Activated T-helper 1 cell treated with Interleukin-2 at 50 U/mL for 16 hours (primary cell): ENCODE measurements at places on chromosomes 7 and 10.

- DNase-seq, result no peak
Measured at GRCh38 chr7:120991161-120991560, 2.6 kb downstream of the CPED1 start.

DNA sequence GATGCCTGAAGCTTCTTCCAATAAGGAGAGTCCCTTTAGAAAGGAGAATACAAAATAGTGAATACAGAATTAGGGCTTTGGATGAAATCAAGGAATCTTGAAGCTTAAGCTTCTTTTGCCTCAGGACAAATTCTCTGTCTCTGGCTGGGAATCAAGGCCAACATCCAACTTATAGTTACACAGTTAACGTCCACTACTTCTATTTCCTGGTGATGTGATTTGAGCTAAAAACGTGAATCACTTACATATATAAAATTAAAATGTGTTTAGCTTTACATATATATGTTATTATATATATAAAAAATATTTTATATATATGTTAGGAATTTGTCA lies 11.4 kb upstream of the INPP5F start:
- DNase-seq, result no peak

DNA sequence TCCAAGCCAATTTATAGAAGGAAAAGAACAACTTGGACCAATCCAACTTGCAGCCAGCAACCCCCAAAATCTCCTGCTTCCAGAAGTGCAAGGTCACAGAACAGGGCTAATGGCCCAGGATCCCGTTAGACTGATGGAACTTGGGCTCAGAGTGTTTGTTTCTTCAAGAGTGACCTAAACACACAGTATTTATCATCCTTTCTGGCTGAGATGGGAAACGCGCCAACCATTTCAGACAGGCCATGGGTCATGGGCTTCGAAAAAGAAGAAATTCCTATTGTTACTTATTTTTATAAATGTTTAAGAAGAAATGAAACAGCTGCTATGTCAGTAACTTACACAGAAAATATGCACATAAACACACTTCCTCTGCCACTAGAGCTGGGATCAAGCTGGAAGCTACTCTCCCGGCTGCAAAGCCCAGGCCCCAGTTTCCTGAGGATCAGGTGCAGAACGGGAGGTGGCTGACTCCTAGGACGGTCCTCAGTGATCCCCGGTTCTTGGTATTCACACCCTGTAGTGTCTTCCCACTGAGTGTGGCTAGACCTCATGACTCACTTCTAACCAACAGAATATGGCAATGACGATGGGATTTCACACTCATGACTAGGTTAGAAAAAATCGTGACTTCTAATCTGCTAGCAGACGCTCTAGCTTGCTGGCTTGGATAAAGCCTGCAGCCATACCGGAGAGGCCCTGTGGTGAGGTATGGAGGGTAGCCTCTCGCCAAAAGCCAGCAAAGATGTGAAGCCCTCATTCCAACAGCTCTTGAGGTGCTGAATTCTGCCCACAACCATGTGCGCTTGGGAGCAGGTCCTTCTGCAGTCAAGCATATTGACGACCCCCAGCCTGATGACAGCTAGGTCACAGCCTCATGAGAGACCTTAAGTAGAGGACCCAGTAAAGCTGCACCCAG lies 60.2 kb downstream of the CHST15 start:
- DNase-seq, result no peak

- no peak for DNase-seq
Measured at GRCh38 chr7:25636871-25637283, 408.6 kb upstream of the NPVF start.

DNA sequence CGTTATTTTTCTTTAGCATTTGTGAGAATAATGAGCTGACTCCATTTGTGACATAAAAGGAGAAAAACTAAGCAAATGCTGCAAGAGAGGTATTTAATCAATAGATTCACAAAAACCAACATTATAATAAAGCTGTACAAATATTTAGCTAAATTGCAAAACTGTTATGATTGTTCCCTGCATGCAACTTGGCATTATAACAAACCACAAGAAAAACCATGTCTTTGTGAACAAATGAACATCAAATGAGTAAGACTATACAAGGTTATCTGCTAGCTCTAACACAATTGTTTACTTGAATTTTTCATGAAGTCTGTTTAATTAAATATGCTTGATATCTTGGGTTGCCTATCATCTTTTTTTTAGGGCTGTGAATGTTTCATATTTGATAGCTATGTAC lies 50.8 kb upstream of the PPP1R9A start:
- no peak for DNase-seq

DNA sequence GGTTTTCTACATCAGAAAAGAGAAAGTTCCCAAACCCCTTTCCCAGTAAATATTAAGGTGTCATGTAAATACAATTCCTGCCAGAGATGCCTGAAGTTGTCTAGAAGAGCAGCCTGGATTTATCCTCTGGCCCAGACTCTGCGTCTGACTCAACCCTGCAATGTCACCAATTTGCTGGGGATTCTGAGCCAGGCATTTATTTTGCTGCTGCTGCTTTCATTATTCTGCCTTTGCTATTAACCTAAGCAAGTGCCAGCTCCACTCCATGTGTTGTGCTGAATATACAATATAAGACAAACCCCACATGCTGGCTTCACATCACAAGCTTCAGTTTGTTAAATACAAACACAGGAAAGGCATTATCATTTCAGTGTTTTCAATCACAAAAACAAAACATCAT lies 59.1 kb downstream of the ELAPOR2 start:
- DNase-seq, result no peak

DNA sequence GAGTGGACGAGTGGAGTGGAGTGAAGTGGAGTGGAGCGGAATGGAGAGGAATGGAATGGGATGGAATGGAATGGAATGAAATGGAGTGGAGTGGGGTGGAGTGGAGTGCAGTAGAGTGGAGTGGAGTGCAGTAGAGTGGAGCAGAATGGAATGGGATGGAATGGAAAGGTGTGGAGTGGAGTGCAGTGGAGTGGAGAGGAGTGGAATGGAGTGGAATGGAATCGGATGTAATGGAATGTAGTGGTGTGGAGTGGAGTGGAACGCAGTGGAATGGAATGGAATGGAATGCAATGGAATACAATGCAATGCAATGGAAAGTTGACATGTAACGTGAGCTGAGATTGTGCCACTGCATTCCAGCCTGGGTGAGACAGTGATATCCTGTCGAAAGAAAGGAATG lies 46.4 kb downstream of the ZNF716 start:
- no peak for DNase-seq

- DNase-seq, result no peak
Measured at GRCh38 chr10:1368842-1369171, 312.6 kb downstream of the WDR37 start.

DNA sequence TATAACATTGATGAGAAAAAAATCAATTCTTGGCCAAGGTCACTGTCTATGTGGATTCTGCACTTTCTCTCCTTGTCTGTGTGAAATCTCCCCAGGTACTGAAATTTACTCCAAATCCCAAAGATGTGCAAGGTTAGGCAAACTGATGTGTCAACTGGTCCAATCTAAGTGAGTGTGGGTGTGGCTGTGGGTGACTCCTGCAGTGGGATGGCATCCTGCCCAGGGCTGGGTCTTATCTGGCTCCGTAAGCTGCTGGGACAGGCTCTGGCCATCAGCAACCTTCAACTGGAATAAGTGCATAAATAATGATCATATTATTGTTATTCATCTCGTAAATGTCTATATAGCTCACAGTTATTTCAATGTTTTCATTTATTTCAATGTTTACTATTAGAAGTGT lies 79.3 kb downstream of the JCAD start:
- DNase-seq, result no peak

GRCh38 chr10:43821103-43821502 lies 172.4 kb upstream of the ZNF32 start:
- DNase-seq, result no peak

GRCh38 chr10:129042776-129043595 lies 424.1 kb upstream of the MGMT start:
- no peak for DNase-seq

GRCh38 chr7:114835303-114835702 lies 86.6 kb upstream of the MDFIC start:
- DNase-seq, result no peak

- no peak for DNase-seq
Measured at GRCh38 chr10:33257439-33258080, 76.9 kb downstream of the NRP1 start.

- no peak for DNase-seq
Measured at GRCh38 chr7:44971902-44972441, 6.8 kb downstream of the MYO1G start.

DNA sequence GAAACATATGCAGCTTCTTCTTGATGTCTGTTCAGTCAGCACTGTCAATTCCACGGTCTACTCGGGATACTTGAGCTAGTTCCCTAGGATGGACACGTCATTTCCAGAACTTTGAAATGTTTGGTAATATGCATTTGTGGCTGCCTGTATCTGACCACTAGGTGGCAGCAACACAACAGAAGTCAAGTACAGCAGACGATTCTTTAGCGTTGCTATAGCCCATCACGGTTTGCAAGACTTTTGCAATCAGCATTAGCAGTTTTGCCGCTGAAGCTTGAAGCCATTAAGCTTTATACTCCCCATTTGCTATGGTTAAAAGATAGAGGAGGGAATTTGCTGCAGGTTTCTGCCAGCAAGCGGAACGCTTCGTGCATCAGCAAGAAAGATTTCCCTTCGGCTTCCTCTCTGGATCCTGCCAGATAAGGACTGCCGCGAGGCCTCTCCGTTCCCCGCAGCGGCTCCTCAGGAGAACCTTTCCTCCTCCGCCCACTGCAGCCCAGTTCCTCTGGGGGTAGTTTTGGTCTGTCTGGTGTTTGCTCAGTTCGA lies 63.5 kb downstream of the ABCC2 start:
- DNase-seq, result peak; percentile 40

- DNase-seq, result no peak
Measured at GRCh38 chr7:119943942-119944600, 328.9 kb upstream of the KCND2 start.

DNA sequence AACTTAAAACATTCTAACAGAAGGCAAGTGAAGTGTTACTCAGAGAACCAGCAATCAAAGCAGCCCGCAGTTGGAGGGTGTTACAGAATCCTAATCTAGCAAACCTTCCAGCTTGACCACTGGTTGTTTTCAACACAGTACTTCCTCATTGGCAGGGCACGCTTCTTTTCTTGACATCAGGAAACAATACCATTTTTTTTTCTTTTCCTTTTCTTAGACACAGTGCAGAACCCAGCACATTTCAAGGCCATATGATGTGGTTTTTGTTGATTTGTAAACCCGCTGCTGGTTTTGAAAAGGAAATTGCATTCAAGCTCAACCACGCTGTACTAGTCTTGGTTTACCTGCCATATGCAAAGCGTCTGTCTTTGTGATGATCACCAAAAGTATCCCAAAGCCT lies 33.4 kb downstream of the RHOBTB1 start:
- no peak for DNase-seq

GRCh38 chr7:68425377-68425776 lies 1172.9 kb upstream of the AUTS2 start:
- no peak for DNase-seq

GRCh38 chr7:48512892-48513291 lies 341.6 kb downstream of the ABCA13 start:
- DNase-seq, result no peak

GRCh38 chr10:1287971-1288401 lies 231.8 kb downstream of the WDR37 start:
- DNase-seq, result no peak

DNA sequence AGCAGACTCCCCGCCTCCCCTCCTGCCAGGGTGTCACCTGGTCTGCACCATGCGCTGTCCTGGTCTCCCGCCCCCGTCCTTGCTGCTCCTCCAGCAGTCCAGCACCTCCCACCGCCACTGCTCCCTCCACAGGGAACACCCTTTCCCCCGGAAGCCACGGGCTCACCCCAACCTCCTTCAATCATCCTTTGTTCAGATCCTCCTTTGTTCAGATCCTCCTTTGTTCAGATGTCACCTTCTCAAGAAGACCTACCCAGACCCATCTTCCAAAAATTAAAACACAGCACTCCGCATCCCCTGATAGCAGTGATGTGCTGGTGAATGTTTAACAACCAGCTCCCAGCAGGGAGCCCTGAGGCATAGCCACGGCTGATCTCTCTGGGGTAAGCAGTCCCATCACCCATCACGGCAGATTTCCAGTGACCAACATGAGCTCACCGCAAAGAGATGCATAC lies 237.7 kb downstream of the USP6NL start:
- DNase-seq, result no peak

GRCh38 chr10:1195828-1196227 lies 139.6 kb downstream of the WDR37 start:
- DNase-seq, result no peak

DNA sequence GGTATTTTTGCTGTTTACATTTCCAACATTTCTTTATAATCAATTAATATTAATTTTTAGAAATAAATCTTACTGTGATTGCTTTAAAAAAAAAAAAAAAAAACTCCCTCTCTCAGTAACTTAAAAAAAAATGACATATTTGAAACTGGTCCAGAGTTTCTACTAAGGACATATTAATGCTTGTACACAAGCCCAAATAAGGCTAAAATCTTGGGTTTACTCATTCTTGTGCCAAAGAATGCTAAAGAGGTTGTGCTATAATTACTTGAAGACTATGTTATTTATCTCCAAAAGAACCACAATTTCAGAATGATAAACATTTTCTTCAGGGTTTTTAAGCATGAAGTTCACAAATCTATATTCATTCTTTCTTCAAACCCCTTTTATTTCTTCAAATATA lies 39.4 kb upstream of the PHF14 start:
- DNase-seq, result no peak

DNA sequence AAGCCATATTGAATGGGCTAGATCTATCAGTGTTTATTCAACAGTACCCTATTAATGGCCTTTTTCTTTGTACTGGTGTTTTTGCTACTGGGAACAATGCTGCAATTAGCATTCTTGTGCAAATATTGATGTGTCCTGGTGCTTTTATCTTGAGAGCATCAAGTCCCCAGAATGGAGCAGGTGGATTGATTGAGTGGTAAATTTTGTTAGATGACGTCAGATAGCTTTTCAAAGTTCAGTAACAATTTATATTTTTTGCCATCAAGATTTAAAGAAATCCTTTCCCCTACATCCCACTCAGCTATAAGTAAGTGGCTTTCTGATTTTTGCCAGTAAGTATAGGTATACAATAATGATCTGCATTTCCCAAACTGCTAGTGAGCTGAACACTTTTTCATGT lies 63.4 kb upstream of the SYPL1 start:
- DNase-seq, result no peak

DNA sequence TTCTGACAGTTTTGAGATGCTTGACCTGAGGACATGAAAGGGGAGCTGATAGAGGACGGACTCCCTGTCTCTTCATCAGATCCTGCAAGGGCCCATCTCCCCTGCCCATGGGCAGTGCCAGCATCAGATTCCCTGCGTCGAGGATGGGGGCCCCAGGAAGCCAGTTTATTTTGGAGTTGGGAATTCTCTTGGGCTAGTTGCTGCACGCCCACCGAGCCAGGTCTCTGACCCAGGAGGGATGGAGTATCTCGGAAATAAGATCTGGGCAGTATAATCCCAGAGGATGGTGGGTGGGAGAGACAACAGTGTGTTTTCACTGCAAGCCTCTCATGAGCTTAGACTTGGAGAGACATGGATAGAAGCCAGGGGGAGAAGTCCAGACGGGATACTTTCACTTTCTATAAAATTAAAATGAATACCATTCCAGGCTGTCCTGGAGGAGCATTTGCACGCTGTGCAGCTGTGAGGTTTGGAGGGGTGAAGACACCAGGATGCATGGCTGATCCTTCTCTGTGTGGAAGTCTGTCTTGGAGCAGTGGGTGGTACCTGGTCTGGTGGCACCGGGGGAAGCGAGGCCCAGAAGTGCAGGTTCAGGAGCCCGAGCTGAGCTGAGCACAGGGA lies 25.8 kb downstream of the DOCK1 start:
- DNase-seq, result no peak

- no peak for DNase-seq
Measured at GRCh38 chr10:69835233-69835632, 33.5 kb downstream of the COL13A1 start.
